ENCODE measurements at places on chromosomes 7 and 10.

DNA sequence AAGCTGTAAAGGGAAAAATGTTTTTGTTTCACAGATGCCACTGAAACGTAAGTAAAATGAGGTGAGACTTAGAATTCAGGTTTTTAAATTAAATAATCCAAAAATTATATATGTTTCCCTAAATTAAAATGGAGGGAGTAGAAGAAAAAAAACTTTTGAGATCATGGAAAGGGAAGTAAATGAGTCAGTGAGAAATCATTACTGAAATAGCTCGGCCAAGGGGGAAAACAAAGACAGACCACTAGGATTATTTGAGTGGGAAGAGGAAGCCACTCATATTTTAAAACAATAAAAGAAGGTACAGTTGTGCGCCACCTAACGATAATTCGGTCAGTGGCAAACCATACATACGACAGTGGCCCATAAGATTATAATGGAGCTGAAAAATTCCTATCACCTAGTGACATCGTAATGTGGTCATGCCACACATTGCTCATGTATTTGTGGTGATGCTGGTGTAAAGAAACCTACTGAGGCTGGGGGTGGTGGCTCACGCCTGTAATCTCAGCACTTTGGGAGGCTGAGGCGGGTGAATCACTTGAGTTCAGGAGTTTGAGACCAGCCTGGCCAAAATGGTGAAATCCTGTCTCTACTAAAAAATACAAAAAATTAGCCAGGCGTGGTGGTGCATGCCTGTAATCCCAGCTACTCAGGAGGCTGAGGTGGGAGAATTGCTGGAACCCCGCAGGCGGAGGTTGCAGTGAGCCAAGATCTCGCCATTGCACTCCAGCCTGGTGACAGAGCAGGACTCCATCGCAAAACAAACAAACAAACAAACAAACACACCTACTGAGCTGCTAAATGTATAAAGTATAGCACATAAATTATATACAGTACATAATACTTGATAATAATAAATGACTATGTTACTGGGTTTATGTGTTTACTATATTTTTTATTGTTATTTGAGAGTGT is 64.7 kb downstream of the MKX start:
- DNase-seq = no peak

DNA sequence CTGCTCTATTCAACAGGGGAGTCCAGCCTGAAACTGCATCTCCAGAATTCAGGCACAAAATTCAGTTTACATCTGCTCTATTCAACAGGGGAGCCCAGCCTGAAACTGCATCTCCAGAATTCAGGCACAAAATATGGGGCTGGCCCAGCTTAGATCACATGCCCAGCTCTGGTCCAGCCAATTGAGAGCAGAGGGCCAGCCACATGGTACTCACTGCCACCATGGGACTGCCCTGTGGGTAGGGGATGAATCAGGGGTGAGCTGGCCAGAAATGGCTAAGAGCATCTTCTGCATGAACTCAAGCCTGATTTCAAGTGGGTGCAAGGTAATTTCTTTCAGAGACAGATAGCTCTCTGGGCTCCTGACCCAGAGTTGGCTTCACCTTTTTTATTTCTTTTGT is 156.6 kb upstream of the LYZL2 start:
- DNase-seq = no peak

DNA sequence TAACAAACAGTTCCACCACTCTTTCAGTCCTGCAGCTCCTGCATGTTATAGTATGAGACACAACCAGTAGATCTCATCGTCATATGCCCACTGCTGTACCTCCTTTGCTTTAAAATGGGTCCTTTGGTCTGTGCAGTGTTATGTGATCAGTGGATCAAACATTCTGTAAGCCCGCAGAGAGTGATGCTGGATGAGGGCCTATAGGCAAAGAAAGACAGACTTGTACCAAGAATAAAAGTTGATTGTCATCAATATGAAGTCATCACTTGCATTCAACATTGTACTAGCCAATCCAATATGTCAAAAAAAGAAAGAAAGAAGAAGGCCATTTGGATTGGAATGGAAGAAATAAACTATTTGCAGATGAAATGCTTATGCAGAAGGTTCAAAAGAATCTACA is 79.8 kb upstream of the PHYHIPL start:
- DNase-seq = no peak

GRCh38 chr10:44125879-44126278 is 259.0 kb downstream of the CXCL12 start:
- DNase-seq = no peak

- DNase-seq = no peak
These were observed 33.4 kb upstream of the C1GALT1 start for GRCh38 chr7:7148798-7149481.

DNA sequence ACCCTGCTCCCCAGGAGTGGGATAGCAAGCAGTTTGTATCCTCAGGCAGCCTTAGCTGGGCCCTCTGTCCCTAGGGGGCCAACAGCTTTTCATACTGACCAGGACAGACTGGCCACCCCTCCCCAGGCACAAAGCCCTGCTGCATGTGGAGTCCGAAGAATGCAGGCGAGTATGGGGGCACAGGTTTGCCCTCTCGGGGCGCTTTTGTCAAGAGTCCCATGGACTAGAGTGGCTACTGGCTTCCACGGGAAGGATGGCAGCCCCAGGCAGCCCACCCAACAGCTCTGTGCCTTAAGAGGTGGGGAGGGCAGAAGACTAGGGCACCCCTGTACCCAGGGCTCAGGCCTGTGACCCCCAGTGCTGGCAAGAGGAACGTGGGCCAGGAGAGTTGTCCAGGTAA is 10.7 kb downstream of the CXCL12 start:
- DNase-seq = no peak

DNA sequence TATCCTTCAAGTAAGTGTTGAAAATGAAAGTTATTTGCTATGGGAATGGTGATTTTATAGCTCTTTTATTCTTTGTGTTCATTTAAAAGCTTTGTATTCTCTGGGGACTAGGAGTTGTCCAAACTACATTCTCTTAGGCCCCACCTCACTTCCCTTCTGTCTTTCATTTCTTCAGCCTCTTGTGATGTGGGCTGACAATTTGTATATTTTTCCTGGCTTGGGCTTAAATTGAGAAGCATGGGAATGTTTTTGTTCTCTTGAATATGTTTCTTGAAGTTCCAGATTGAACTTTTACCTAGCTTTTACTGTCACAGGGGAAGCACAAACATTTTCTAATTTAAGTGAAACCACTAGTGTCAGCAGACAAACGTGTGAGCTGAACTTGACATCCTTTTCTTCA is 27.9 kb downstream of the BBS9 start:
- no peak for DNase-seq

GRCh38 chr7:111855161-111855841 is 293.0 kb upstream of the IMMP2L start:
- no peak for DNase-seq

DNA sequence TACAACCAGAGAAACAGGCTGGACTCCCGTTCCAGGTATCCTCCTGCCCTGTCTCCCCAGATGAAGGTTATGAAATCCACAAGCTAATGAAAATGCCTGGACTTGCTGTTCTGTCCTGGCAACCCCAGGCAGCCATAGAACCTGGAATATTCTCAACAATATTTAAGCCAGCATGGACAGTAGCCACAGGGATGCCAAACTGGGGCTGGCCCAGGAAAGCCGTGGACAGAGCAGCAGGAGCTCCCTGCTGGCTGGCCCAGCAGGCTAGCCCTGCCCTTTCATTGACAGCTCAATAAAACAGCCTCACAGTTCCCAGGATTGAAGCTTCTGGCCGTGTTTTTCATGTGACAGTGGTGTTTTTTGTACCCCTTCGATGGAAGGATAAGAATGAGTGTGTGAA is 230.6 kb downstream of the BMPER start:
- no peak for DNase-seq

GRCh38 chr10:4698075-4698474 is 127.9 kb upstream of the AKR1E2 start:
- DNase-seq = no peak

DNA sequence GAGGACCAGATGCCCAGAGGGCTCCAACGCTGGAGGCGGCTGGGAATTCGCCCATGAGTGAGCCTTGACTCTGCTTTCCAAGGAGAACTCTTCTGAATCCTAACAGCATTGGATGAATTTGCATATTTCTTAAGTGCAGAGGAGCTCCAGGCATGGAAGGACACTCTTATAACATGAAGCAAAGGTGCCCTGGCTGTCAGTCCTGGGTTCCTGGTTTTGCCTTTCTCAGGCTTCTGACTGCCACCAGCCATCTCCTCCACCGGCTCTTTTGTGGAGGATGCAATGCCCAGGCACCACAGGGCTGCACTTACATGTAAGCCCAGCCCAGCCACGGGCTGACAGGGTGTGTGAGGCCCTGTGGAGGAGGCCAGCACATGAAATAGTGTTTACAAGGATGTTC is 8.2 kb downstream of the CLRN3 start:
- DNase-seq = no peak

DNA sequence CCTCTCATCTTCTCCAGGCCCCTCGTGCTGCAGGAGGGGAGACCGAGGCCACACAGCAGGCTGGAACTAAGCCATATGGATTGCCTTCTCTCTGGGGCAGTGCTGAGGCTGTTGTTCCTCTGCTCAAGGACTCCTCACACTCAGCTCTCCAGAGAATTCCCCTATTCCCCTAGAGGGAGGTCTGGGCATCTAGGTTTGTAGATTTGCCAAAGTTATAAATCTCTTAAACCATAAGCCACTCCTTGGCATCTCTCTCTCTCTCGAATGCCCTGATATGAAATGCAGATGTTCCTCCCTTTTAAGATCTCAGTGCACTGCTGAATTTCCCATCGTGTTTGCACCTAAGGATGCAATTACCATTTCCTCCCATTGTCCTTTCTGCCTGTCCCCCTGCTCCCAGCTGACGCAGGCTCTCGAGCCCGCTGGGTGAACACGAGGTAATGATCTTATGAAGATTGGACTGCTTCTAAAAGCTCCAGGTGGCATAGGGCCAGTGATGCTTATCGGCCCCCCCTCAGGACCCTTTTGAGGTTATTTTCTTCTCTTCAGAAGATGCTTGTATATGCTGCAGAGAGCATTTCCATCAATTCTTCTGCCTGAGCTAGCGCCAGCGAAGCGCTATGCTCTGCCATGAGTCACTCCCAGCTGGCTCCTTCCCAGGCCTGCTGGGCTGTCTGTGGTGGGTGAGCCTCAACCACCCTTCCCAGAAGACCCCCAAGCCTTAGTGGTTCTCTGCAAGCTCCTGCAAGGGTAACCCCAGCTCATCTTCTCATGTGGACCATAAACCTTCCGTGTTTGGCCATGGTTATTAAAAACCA is 41.6 kb upstream of the AQP1 start:
- no peak for DNase-seq

GRCh38 chr10:10787586-10787985 is 230.1 kb upstream of the CELF2 start:
- no peak for DNase-seq

DNA sequence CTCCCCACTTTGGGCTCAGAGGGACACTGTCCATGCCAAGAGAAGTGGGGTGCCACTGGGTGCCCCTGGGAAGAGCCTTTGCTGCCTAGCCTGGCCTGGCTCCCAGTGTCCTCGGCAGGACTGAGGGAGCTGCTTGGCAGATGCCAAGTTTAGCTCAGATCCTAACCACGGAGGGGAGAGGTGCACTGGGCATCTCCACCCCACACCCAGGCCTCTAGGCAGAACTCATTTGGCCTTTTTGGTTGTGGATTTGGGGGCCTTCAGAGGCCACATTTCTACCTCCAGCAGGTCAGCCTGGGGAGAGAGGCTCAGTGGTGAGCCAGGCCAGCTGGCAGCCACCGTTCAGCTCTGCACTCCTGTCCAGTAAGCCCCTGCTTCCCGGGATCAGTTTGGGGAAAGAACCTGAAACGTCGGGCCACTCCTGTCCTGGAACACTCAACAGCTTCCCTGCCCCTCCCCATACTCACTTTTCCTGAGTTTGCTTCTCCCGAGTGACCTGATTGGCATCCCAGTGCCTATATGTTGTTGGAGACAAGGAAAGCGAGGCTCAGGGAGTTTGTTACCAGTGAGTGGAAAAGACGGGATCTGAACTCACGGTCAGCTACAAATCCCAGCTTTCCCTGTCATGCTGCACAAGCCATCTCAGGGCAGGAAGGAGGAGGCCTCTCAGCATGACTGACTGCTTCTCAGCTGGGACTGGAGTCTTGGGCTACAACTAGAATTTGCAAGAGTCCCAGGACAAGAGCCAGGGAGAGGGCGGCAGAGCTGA is 11.2 kb upstream of the CXCL12 start:
- DNase-seq = no peak

- DNase-seq = no peak
These were observed 151.5 kb upstream of the AOAH start for GRCh38 chr7:36875794-36876193.

DNA sequence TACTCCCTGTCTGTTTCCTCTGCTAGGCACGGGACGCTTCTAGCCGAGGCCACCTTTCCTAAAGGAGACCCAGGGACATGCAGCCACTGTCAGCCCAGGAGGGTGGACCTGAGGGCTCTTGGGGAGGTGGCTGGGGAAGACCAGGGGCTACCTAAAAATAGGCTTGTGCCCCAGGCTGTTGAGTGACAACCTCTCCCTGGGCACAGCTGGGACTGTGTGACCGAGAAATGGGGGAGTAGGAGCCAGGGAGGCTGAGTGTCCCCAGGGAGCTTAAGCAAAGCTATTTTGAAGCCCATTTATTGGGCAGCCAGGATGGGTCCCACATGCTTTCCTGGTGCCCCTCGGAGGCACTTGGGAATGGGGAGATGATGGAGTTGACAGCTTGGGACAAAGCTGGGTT is 63.8 kb downstream of the CALML3 start:
- no peak for DNase-seq

- no peak for DNase-seq
These were observed 113.0 kb upstream of the DPP6 start for GRCh38 chr7:153939177-153939576.

- no peak for DNase-seq
These were observed 214.9 kb downstream of the GPAM start for GRCh38 chr10:111968647-111969046.

DNA sequence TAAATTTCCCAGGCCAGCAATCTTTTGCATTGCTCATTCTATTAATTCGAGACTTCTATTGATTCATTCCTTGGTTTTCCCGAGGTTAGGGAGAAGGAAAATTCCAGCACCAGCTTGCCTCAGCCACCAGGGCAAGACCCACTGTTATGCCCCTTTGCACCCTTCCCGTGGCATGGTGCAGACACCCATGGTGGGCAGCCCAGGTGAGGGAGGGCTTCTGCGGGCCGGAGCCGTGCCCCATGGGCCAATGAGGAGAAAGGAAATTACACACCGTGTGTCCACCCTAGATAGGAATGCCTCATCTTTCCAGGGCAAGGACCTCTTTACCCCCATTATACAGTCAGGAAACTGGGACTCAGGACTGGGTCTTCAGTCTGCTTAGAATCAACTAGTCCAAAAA is 4.5 kb upstream of the GRID1 start:
- no peak for DNase-seq

DNA sequence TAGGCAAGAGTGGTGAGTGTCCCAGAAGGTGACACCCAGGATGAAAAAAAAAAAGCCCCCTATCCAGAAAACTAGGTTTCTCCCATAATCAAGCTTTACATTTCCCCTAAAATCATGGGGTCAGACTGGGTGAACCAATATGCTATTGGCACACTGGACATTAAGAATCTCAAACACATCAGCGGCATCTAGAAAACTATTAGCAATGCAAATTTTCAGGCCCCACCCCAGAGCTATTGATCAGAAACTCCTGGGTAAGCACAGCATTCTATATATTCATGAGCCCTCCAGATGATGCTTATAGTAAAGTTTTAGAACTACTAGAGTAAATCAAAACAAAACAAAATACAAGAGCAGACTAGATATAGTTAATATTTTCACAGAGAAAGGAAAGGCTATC is 36.4 kb downstream of the IQUB start:
- no peak for DNase-seq
